ENCODE measurements at places on chromosomes 5 and 9. TPM values are rescaled to one million over a fixed set of nuclear protein-coding genes. Genes with fewer than 3 reads are reported as not detected.

DNA sequence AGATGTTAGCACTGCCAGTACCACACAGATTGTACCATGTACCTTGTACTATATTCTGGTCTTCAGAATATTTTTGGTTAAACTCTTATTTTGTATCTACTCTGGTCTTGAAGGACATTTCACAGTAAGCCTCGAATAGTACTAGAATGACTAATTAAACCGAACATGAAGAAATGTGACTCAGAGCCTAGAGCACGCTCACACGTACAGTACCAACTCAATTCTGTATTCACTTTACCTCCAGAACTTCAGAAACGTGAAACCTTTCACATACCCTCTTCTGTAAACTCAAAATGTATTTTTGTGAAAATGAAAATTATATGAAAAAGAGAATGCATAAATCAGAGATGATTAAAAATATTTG is 112.8 kb downstream of the MVB12B start:
- DNase-seq = peak; percentile 36

- no peak for DNase-seq
Observed at GRCh38 chr9:125594223-125594610, 112.8 kb downstream of the MAPKAP1 start.

GRCh38 chr5:168370831-168371230 is 79.4 kb downstream of the WWC1 start:
- no peak for DNase-seq

DNA sequence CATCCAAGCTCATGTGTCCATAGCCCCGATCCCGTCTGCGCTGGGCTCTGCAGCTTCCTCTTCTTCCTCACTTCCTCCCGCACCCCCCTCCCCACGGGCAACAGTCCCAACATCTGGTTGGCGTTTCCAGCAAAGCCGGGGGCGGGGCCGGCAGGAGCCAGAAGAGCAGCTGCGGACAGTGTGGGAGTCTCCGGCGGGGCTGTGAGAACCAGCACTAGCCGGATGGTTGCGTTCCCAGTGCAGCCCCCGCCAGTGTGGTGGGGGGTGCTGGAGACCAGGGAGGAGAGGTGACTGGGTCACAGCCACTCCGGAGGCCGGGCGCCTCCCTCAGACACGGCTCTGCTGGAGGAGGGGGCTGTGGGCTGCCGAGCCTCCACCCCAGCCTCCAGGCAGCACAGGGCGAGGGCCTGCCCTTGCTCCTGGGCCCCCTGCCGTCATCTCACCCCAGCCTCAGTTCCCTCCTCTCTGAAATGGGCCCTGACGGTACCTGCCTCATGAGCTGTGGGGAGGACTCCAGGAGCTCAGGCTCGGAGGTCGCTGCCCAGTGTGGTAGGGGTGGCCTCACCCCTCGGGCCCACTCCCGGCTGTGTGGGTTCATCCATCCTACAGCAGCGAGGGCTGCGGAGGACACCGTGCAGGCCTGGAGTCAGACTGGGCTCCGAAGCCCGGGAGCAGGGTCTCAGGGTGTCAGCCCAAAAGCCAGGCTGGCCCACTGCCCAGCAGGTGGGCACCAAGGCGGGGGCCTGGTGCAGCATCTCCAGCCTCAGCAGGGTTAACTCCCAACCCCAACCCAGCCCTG is 41.5 kb upstream of the NOTCH1 start:
- peak; percentile 28 for DNase-seq

DNA sequence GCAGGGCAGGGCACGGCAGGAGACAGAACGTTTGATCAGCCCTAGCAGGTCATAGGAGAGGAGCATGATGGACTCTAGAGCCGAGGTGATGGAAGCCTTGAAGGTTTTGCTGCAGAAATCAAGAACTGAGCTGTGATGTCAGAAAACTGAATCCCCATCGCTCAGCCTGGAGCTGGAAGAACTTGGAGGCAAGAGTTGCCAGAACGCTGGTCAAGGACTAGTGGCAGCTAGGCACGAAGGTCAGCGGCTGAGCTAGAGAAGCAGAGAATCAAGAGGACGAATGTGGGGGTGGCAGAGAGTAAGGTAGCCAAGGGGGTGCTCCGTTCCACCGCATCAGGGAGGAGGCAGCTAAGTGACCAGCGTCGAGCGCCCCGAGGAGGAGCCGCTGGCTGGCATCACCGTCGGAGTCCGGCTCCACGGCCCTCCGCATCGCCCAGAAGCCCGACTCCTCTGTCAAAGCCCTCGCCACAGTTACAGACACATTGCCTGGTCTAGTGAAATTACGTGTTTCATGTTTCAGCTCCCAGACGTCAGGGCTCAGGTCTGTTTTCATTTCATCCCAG is 1.2 kb upstream of the GALNT10 start:
- DNase-seq = no peak

GRCh38 chr5:51495672-51496071 is 112.4 kb downstream of the ISL1 start:
- DNase-seq = peak; percentile 27

DNA sequence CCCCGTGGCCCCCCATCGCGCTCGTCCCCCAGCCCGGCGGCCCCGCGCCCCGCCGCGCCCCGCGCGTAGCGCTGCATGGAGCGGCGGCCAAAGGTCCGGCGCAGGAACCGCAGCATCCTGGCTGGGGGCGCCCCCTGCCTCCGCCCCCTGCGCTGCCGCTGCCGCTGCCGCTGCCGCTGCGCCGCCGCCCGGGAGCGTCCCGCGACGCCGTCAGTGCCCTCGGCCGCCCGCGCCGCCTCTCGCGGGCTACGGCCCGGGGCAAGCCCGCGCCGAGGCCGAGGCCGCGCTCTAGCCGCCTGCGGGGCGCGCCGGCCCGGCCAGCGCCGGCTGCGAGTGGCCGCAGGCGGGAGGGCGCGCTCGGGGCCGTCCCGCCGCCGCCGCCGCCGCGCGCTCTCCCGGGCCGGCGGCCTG is 523 bp downstream of the EPB41L4B start:
- no peak for DNase-seq

GRCh38 chr5:132251220-132251725 is 6.2 kb upstream of the PDLIM4 start:
- DNase-seq = peak; percentile 54

DNA sequence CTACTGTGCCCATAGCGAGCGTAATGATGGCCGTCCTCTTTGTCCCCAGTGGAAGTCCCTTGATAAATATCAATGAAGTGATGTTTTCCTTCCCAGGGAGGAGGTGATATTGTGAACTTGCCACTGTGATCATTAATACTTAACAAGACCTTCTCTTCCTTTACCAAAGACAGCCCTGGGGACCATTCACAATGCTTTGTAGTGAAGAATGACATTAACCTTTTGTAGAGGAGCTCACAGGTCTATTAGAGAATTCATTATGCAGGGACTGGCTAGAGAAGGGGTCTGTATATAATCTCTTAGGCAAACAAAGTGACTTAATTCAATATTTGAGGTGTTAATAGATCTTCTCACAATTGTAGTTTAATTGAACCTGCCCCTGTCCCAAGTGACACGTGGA is 452.9 kb upstream of the DMAC1 start:
- DNase-seq = no peak

DNA sequence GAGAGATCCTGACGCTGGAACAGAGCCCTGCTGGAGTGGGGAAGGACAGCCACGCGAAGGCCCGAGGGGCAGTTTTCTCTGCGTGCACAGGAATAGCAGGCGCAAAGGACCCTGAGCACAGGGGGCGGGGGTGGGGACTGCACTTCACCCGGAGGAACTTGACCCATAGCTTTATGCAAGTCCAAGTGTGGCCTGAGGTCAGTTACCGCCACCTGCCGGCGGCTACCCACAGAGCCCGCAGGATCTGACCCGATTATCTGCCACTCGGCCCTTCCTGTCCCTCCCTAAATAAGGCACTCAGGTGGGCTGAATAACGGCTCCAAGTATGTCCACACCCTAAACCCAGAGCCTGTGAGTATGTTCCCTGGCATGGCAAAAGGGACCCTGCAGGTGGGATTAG is 65.4 kb upstream of the FCN1 start:
- no peak for DNase-seq

GRCh38 chr9:115362101-115362500 is 244.1 kb upstream of the TNC start:
- DNase-seq = no peak

DNA sequence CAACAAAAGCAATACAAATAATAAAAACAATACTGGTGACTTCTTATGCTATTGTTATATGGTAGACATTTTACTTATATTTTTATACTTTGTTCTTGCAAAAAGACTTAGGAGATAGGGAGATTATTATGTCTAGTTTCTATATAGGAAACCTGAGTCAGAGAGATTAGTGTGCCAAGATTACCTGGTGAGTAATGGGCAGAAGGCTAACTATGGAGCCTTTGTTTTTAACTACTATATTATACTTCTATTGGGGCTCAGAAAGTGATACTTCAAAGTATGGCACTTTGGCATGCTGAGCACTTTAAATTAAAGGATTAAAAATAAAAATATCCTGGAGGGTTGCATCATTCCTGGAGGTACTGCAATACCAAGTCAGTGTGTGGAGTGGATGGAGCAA is 117.5 kb upstream of the CLINT1 start:
- no peak for DNase-seq

The MAMDC2 gene
- 2.8 TPM for total RNA-seq

The SLC44A1 gene
- 44.1 TPM for total RNA-seq

The FAM120A gene
- total RNA-seq = 116 TPM

The MARCOL gene
- total RNA-seq = not detected

The PCDHGA1 gene
- 0.90 TPM for total RNA-seq

The ANKRD20A1 gene
- total RNA-seq = 0.27 TPM

The FIBCD1 gene
- total RNA-seq = not detected

The REEP2 gene
- 1.1 TPM for total RNA-seq

The DAB2 gene
- 217 TPM for total RNA-seq
